ENCODE measurements at places on chromosomes 3 and 15. TPM values are rescaled to one million over a fixed set of nuclear protein-coding genes. Genes with fewer than 3 reads are reported as not detected.

DNA sequence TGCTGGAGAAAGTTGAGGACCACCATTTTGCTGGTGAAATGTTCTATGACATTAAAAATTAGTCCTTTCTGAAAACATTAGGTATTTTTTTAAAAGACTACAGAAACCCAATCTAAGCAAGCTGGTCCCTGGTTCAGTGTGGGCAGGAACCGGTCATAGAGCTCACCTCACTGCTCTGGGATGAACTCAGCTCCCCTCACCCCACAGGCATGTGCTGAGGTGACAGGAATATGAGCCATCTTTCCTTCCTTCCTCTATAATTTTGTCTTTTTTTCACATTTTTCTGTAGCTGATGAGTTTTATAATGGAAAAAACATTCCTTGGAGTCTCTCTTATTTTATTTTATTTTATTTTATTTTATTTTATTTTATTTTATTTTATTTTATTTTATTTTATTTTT lies 8.2 kb upstream of the LRRC15 start:
- DNase-seq, result no peak

GRCh38 chr3:101591071-101591470 lies 17.1 kb downstream of the PCNP start:
- no peak for DNase-seq

DNA sequence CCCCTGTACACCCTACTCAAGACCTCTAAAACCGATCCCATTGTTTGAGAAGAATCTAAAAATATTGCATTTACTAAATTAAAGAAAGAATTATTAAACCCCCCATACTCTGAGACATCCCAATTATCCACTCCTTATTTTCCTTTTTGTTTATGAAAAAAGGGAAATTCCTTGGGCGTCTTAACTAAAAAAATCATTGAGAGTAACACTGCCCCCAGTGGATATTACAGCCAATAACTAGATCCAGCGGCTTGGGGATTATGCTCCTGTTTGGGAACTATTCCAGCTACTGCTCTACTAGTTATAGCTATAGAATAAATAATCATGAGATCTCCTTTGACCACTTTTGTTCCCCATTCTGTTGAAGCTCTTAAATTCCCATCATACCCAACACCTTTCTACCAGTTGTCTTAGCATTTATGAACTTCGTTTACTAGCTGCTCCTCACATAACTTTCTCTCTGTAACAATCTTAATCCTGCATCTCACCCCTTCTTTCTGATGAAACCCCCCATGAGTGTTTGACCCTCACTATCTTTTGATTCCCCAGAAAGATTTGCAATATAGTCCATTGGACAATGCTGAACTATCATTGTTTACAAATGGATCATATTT lies 12.7 kb upstream of the CFAP91 start:
- DNase-seq, result no peak

DNA sequence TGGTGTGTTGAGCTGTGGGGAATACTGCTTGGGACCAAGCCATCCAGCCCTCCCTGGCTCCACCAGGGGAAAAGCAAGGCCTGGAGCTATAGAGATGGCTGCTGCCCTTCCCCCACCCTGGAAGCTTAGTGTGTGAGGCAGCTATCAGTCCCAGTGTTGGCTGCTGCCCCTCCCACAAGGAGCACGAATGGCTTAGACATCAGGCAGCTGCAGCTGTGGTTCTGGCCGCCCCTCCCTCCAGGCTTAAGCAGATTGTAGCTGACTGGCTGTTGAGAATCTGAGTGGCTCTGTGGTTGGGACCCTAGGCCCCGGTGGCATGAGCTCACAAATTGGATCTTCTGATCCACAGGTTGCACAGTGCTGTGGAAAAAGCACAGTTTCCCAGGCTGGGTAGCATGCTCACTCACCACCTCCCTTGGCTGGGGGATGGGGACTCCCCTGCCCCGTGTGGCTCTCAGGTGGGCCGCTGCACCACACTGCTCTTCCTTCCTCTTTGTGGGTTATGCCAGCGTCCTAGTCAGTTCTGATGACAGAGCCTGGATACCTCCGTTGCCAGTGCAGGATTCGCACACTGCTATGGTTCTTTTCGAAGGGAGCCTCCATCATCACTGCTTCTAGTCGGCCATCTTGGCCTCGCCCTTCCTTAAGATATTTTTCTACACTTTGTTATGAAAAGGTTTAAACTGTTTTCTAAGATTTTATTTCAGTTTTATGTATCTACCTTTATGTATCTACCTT lies 21.2 kb upstream of the SUCNR1 start:
- no peak for DNase-seq

GRCh38 chr15:60362321-60363086 lies 35.3 kb downstream of the ANXA2 start:
- no peak for DNase-seq

- DNase-seq, result no peak
These were observed 411 bp upstream of the EIF2B5 start for GRCh38 chr3:184134746-184135148.

GRCh38 chr3:37693511-37694283 lies 168.0 kb upstream of the CTDSPL start:
- no peak for DNase-seq

- DNase-seq, result no peak
These were observed 89.2 kb upstream of the SLC6A11 start for GRCh38 chr3:10726787-10727186.

DNA sequence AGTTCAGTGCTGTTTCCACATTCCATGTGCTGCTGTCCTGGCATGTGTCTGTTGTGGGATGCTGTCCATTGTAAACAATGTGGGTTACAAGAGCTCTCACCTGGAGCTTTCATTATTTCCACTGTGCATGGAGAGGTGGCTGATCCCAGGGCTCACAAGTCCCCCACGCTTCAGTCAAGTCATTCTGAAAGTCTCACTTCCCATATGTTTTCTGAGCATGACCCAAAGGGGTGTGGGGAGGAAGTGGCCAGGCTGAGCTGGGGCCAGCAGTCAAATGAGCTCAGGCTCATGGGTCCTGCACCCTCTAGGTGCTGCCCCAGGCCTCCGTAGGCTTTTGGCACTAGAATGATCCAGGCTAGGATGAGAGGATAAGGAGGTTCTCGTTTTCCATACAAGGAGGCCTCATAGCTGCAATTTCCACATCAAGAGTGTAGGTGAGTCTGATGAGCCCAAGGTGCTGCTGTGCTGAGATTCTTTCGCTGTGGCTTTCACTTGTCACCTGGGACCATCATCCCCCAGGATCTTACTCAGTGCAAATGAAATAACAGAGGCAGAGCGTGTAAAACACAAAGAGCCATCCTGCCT lies 22.0 kb downstream of the STARD5 start:
- no peak for DNase-seq

GRCh38 chr3:39154280-39155021 lies 1.1 kb upstream of the CSRNP1 start:
- no peak for DNase-seq

DNA sequence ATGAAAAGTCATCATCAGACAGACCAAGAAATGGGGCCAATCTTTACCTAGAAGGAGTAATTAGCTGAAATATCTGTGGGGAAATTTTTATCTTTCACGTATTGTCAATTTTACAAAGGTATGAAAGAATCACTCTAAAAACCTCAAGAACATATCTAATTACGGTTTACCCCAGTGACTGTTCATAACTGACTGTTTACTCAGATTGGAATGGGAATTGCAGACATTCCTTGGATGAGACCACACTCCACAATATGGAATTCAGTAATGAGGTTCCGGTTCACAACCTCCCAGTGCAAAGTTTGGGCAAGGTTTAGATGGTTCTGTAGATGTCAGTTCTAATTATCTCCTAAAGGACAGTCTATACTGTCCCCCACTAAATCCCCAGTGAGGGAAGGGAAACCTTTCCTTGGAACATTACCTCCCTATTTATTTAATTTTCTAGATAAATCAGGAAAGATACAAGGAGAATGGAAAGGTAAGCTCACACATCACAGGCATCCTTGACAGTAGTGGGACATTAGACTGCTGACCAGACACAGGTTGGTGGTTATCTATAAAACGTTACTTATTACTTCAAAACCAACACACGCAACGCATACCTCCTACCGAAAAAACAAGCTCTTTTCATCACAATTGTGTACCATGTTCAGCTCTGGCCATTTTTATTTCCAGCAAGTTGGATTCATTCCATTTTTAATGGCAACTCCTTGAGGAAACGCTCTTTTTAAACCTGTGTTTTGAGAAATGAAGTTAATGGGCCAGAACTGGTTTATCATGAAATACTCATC lies 129.9 kb downstream of the RORA start:
- no peak for DNase-seq

GRCh38 chr3:13162549-13163320 lies 89.5 kb upstream of the IQSEC1 start:
- DNase-seq, result no peak

DNA sequence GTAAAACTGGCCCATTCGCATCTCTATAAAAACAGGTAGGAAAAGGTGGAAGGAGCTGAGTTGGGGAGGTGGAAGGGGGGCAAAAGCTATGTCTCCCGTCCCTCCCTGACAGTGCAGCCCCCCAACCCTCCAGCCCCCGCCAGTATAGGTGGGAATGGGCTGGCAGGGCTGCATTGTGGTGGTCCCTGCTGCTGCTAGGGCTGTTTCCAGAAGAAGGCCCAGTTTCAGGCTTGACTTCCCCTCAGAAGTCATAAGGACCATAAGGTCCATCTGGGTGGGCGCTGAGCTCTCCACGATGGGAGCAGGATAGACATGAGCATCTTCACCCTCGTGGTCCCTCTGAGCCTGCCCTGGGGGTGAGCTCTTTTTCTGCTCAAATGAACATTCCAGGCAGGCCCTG lies 44.2 kb downstream of the APBA2 start:
- no peak for DNase-seq

- DNase-seq, result no peak
These were observed 424.8 kb downstream of the LPP start for GRCh38 chr3:188578576-188579363.

DNA sequence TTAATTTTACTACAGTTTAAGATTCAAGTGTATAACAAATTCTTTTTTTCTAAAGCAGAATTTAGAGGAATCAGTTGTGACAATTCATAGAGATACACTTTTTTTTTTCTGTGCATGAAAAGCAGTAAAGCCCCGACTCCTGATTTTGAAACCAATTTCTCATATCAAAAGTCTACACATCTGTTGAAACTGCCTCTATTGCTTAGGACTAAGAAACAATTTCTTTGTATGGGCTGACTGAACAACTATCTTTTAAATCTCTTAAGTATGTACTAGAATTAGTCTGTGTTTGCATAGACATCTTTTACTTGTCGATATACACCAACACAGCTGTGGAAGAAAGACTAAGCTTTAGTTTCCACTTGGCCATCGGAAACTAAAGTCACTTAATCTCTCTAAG lies 127.6 kb downstream of the MEIS2 start:
- DNase-seq, result no peak

DNA sequence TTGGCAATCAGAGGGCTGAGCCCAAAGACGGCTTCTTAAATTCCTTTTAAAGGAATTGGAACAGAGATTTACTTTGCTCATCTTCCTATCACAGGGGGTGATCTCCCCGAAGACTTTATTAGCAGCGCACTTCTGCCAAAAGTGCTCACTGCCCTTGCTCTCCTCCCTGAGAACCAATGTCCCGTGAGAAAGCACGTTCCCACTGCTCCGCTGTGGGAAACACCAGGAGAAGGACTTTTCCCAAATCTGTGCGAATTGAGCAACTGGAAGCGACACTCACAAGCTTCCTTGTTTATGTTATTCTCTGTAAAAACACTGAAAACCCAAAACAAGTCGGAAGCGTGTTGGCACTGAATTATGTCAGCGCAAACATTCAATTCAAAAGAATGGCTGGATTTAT lies 670.8 kb upstream of the NR2F2 start:
- no peak for DNase-seq

- no peak for DNase-seq
These were observed 5.9 kb upstream of the EBLN2 start for GRCh38 chr3:73055583-73055982.

- DNase-seq, result no peak
These were observed 2.3 kb downstream of the FBXL22 start for GRCh38 chr15:63599401-63600000.

GRCh38 chr15:70092464-70093027 lies 5.2 kb downstream of the TLE3 start:
- DNase-seq, result no peak

DNA sequence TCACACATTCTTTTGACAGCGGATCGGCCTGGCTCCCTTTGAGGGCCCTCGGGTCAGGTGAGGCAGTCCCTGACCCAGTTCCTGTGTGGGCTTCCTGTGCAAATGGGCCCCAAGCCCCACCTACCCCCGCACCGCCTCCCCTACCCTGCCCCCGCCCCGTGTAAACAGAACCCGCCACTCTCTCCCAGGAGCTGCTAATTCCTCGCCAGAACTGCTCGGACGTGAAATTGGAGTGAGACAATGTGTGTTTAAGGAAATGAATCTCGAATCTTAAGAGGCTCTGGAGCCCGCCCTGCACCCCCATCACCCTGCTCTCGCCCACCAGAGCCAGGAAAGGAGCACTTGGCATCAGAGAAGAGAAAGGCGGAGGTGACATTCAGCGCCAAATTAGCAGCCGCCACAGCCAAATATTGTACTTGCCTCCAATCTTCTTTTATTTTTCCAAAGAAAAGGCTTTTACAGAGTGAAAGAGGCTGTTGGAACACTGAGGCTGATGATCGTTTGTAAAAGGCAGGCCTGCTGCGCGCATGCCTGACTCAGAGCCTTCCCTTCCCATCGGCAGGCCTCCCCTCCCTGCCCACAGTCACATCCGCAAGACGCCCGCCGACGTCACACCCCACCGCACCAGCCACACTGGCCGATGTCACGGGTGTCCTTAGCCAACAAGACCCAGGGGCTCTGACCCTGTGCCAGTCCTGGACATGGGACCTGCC lies 53.1 kb downstream of the CACNA2D2 start:
- peak; percentile 60 for DNase-seq

DNA sequence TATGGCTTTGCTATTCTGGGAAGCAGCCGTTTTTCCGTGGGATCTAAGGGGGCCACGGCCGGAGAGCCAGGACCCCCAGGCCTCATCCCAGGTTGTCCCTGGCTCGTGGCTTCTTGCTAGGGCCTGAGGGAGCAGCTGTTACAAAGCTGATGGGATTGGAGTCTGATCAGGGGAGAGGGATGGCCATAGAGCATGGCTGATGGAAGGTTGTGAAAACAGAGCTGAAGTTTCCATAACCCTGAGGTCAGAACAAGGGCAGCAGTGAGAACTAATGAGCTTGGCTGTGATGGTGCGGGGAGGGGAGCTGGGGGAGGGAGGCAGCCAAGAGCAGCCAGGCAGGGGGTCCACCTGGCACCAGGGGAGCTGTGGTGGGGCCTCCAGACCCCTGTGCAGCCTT lies 63.0 kb downstream of the LINGO1 start:
- no peak for DNase-seq

DNA sequence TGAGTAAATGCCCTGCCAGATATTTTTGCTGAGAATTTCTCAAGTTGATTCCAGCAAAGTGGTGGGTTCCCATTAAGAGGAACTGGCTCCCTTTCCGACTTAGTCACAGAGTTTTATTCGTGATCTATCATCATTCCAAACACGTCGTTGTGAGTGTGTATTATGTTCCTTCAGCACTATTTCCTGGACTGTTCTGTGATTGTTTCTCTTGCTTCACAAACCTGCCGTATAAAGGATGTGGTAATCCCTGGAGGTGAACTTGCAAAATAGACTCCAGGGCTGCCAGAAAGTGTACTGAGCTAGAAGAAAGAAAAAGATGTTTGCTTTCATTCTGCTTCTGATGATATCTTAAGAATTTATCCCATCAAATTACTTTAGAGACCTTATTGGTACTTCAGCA lies 14.5 kb upstream of the CAPN3 start:
- no peak for DNase-seq

The OSBPL10 gene
- 3.6 TPM for total RNA-seq

The RBPMS2 gene
- total RNA-seq, result not detected

The CLDN1 gene
- total RNA-seq, result not detected

The ATP11B gene
- total RNA-seq, result 114 TPM
